ENCODE measurements at places on chromosomes 5 and 9.

- DNase-seq: no peak
Measured at GRCh38 chr5:65133477-65134110, 348.1 kb downstream of the ADAMTS6 start.

GRCh38 chr9:129131300-129132145, 20.3 kb downstream of the PTPA start:
- DNase-seq: peak; percentile 78

DNA sequence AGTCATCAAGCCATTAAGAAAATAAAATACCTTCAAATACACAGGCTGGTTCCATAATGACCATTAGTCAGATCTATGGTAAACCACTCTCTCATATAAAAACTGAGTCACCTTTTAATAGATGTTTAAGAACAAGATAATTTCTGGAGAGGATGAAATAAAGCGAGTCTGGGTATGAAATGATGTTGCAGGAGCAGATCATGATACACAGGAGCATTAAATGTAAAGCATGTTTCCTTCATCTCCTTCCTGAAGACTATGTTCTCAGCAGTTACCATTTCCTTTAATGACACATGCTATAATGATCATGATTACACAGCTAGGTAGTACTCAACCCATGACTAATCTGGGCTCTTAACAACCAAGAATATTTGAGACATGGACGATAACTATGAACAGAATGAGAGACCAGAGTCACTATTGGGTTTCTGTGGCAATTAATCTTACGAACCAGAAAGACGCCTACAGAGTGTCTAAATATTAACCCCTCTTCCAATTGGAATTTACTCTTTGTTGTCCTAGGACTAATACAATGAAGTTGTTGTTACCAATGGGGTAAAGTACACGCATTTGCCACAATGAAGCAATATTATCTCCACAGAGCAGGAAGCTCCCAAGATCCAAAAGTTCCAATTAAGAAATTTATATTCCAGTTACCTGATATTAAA, 105.6 kb downstream of the NR6A1 start:
- no peak for DNase-seq

DNA sequence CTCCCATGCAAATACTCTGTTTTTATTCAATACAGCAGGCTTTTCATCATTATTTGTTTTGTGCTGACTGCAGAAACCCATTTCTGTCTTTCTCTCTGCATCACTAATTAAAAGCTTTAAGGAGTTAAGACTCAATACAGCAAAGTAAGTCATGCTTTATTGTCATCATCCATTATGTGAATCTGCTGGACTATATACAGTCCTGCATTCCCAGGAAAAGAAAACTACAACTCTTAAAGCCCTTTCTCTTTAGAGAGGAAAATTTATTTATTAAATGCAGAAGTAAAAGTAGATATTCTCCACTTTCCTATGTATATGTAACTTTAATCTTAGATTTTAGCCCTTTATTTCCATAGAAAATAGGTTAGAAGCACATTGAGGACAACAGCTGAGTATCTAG, 706.6 kb upstream of the RGMB start:
- DNase-seq: no peak

GRCh38 chr5:34034534-34035327, 8.3 kb downstream of the C1QTNF3 start:
- no peak for DNase-seq

DNA sequence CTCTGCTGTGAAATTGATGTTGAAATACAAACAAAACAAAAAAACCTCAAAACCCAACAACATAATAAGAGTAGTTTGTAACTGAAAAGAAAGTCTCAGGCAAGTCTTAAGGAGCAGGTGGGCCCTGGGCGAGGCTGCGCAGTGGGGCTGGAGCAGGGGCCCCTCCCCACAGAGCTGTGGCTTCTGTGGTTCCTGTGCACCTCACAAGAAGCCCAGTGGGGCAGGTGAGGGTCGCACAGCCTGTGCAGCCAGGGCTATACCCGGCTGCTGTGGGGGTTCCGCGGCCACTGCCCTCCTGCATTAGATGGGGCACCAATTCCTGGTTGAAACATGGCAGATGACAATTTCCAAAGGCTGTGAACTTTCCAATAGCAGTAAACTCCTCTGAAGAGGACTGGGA, 75.3 kb downstream of the TRIO start:
- no peak for DNase-seq

- DNase-seq: no peak
Measured at GRCh38 chr5:59143926-59144333, 561.1 kb downstream of the RAB3C start.

DNA sequence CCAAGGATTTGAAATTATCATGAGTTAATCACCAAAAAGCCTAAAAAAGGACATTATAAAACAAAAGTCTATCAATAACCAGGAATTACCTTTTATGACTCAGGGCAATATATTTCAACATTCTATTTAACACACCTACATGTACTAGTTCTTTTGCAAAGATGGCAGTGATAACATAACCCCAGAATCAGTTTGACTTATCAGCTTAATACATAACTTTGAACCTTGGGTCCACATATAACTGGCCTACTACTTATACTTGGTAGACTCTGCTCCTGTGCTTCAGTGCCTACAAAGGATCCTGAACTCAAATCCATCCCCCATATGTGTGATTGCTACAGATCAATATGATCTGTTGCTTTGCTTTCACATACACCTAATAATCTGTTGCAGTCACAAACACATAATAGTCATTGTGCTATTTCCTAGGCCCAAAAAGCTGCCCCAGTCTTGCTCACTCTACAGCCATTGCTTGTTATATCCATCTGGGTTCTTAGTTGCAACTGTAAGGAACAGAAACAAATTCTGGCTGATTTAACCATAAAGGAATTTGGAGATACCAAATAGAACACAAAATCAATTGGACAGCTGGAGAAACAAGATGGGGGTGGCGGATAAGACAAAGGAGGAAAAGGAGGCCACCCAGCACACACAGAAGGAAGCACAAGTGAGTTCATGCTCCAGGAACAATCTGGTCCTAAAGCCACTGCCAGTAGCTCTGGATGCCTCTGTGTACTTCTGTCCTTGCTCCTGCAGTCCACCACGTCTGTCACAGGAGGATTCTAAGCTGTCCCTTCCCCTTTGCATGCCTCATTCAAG, 25.5 kb downstream of the DEPDC1B start:
- no peak for DNase-seq

GRCh38 chr5:13653709-13654108, 290.8 kb downstream of the DNAH5 start:
- no peak for DNase-seq

DNA sequence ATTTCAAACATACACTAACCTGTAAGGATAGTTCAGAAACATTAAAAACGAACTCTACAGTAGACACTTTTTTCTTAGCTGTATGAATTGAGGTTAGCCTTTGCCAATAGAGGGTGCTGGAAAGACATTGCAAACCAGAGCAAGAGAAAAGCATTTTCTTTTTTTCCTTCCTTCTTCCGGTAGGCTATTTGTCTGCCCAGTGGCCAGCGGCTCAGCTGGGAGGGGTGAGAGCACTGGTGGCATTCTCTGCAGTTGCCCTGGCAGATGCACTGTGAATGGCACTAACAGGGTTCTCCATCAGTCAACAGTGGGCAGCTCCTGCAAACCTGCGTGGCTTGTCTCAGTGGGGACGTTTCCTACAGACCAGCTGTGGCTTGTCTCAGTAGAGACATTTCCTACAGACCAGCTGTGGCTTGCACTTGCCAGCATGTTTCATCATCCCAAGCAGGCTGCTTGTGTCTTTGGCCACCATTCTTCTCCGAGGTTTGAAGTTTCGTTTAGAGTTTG, 984.5 kb upstream of the CDH18 start:
- DNase-seq: no peak

- DNase-seq: no peak
Measured at GRCh38 chr5:128263357-128263756, 179.8 kb downstream of the SLC12A2 start.

DNA sequence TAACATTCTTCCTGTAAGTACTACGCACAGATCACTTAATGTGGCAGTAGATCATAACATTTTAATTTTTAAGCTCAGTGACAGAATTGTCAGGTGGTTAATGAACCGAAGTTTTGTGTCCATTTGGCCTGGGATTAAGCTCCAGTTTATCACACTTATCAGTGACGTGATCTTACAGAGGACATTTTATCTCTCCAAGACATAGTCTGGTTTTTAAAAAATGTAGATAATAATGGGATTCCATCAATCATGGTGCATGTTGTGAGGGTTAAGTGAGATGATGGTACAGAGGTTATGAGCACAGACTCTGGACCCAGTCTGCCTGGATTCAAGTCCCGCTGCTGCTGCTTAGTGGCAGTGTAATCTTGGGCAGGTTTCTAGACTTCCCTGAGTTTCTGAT, 66.0 kb upstream of the ZFAND5 start:
- no peak for DNase-seq

DNA sequence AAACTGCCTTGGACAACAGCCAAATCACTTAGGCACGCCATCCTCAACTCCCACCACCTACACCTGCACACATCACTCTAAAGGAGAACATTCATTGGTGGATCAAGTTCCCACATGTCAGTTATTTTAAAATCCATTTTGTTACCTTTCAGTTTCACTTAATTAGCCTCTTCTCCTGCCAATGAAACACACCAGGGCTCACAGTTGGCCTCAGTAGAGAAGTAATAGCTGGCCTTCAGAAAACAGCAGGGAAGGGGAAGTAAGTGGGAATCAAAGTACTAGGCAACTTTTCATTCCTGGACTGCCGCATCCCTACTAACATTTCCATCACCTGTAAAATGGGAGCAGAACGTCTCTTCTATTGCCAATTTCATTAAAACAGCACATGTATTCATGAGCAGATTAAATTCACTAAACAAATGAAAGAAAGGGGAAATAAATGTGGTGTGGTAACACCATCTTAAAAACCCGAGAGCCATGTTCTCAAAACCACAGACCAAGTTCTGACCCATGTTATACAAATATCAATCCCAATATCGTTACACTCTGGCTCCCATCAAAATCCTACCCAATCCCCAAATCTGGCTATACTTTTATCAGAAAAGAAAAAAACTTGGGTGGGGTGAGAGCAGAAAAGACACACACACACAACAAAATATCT, 1.7 kb downstream of the SIL1 start:
- DNase-seq: no peak

DNA sequence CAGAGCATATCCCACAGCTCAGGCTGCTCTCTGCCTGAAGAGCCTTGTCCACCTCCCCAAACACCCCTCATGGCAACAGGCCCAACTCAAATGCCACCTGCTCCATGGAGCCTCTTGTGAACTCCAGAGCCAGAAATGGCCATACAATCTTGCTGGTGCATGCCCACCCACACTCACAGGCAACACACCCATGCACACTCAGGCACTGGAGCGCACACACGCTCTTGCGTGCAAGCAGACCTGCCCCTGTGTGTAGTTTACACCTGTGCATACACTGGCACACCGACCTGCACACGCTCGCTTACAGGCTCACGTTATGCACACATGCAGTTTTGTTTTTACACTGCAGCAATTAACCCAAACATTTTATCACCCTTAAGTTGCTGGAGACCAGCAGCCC, 40.0 kb downstream of the HRH2 start:
- no peak for DNase-seq

- no peak for DNase-seq
Measured at GRCh38 chr5:74401946-74402320, 238.6 kb downstream of the ENC1 start.

DNA sequence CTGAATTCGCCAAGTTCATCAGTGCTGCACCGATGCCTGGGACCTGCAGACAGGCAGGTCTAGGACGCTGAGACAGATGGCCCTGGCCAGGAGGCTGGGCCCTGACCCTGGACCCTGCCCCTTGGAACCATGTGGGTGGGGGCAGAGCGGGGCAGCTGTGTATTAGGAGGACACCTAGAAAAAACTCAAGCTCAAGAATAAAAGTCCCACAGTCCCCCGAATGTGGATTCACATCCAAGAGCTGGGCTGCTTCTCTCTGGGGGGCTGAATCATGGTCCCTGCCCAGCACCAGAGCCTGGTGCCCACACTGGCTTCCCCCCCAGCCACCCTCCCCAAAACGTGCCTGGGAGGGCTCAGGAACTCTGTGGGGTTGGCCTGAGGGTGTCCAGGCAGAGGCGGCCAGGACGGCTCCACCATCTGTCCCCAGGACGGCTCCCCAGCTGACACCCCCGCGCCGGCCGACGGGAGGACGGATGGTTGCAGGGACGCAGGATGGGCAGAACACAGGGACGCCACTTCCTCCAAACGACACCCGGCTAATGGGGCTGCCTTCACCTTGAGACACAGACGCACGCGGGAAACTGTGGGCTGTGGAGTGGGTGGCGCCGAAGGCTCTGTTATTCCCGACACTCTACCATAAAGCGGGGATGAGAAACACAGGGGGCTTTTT, 34.9 kb downstream of the EXD3 start:
- DNase-seq: no peak

- DNase-seq: no peak
Measured at GRCh38 chr9:18976709-18977531, 56.1 kb downstream of the SAXO1 start.

- no peak for DNase-seq
Measured at GRCh38 chr5:149675610-149676201, 54.4 kb upstream of the PPARGC1B start.

DNA sequence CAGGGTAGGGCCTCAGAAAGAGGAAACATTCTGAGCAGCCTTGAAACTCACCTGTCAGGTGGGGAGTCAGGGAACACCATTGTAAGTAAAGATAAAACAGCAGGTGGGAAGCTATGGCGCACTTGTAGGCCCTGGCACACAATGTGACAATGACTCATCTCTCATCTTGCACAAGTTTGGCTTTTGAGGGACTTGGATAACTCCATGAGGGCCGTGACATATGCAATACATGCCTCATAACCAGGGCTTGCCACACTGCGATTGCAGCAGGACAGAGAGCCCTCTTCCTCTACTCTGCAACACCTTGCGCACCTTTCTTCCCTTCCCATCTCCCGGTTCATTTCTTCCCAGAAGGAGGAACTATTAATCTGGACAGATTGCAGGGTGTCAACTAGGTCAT, 144.9 kb downstream of the CEP120 start:
- no peak for DNase-seq

DNA sequence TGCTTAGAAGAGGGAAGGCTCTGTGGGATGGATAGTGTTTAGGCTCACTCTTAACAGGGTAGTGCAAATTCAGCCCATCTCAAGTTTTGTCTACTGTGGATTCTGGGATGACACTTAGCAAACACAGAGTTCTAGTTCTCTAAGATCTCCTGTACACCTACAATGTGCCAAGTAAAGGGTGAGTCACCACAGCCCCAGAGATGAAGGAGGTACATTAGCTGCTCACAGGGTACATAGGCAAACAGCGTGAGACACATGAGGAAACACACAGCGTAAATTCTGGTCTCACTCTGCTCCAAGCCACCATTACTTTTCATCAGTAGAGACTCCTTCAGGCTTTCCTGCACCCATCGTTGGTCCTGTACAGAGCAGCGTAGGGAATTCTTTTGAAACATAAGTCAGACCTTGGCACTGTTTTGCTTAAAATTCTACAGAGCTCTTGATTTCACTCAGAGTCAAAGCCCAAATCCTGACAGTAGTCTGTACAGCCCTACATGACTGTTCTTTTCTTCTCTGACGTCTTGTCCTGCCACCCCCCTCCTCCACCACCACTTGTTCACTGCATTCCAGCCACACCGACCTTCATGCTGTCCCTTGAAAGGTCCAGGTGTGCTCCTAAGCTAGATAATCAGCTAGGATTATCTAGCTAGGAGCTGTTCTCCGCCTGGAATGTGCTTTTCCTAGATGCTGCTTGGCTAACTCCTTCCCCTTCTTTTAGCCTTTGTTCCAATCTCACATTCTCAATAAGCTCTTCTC, 8.7 kb downstream of the ASTN2 start:
- no peak for DNase-seq

GRCh38 chr9:22405869-22406659, 40.6 kb upstream of the DMRTA1 start:
- DNase-seq: no peak
